ENCODE measurements at places on chromosomes 2 and 18. TPM values are rescaled to one million over a fixed set of nuclear protein-coding genes. Genes with fewer than 3 reads are reported as not detected.

ECEL1 gene
- total RNA-seq: not detected

GRCh38 chr2:66699416-66699792 is 264.5 kb downstream of the MEIS1 start:
- no peak overlapping the region for H3K27ac ChIP-seq
- no peaks in the 10 kb centered on the region for H3K36me3 ChIP-seq

FTCDNL1 gene
- total RNA-seq: 4.2 TPM

GRCh38 chr2:119290859-119291587 is 67.4 kb downstream of the STEAP3 start:
- no peaks in the 10 kb centered on the region for H3K27me3 ChIP-seq
- peaks cover 2% of the 10 kb centered on the region for H3K4me1 ChIP-seq
- H3K36me3 ChIP-seq: peaks cover 5% of the 10 kb centered on the region

- no peaks in the 10 kb centered on the region for H3K4me1 ChIP-seq
- no peak overlapping the region for H3K4me3 ChIP-seq
- no peak for DNase-seq
- no peaks in the 10 kb centered on the region for H3K27me3 ChIP-seq
- no peaks in the 10 kb centered on the region for H3K36me3 ChIP-seq
- H3K27ac ChIP-seq: no peak overlapping the region
These were observed 54.2 kb downstream of the LANCL1 start for GRCh38 chr2:210422366-210422765.

DNA sequence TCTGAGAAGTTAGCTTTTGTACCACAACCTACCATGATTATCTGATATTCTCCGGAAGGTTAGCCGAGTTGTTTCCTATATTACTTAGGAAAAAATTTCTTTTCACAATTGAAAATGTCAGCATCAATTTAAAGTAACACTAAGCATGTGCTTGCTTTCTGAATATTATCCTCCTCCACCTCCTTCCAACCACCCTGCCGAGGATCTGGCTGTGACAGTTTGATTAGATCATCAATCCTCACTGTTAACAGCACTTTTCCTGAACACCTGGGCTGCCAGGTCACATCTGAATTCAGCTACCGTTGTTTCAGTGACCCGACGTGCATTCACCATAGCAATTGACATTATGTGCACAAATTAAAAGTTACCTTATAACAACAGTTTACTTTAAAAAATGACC is 207.0 kb downstream of the ZNF407 start:
- H3K27ac ChIP-seq: no peak overlapping the region
- no peaks in the 10 kb centered on the region for H3K27me3 ChIP-seq
- H3K36me3 ChIP-seq: no peaks in the 10 kb centered on the region
- no peak overlapping the region for H3K4me3 ChIP-seq

GRCh38 chr18:44731530-44732237 is 51.0 kb downstream of the SETBP1 start:
- DNase-seq: no peak
- H3K4me3 ChIP-seq: no peak overlapping the region
- H3K4me1 ChIP-seq: peaks cover 16% of the 10 kb centered on the region
- H3K36me3 ChIP-seq: no peaks in the 10 kb centered on the region
- no peak overlapping the region for H3K27ac ChIP-seq

FBXO48 gene
- total RNA-seq: 0.46 TPM

Measured in upper lobe of left lung (tissue), 6 donors.